Left lobe of liver (tissue), 2 donors: ENCODE measurements at places on chromosomes 4 and X.
A peak's percentile ranks its signal among the peaks of the same experiment; 100 is the strongest.

- no peak for DNase-seq
Measured at GRCh38 chr4:56757261-56757746, 64.2 kb downstream of the SPINK2 start.

DNA sequence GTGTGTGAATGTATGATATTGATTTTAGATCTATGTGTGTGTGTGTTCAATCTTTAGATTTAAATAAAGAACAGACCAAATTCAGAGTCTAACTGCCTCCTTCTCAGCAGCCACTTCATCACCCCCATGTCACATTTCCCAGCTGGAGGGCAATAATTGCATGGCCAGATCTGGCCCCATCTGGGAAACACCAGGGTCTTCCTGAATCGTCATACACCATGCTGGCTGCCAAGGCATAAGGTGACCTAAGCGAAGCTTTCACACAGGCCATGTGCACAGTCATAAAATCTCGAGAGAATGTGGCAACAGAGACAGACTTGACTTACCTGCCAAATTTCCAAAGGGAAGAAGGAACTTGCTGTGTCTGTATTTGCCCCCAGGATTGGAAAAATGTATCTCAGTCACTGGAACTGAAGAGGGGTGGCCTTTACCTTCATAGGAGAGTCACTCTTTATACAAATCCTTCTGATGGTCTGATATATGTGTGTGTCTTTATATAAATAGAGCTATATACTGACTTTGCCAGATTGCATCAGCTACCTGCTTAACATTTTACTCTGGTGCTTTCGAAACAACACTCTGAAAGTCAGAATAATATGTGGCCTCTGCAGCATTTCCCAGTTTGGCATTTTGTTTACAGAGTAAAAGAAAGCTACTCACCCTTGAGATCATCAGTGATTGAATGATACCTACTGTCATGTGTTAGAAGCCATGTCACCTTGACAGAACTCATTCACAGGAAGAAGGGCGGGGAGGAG lies at the start of gene PLAC1:
Gene PLAC1 (minus strand): TSS at position 470 of the 758 bp plus-strand sequence. CDS start 91,789 bp downstream, outside the sequence.
- DNase-seq = no peak

DNA sequence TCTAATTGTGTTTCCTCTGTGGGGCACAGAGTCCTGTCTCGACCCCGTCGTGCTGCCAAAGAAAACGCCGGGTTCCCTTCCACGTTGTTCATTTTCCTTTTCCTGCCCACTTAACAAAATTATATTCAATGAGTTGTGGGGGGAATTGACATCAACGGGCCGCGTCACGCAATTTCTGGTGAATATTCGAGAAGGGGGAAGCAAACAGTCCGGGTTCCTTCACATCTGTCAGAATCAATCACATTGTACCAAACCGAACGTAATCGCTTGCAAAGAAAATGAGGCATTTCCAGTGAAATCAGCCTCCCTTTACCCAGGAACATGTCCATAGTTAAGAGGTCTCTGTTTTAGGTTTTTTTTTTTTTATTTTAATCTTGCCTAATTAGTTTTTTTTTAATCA lies 243.5 kb downstream of the SHOX start:
- DNase-seq = no peak

- no peak for DNase-seq
Measured at GRCh38 chrX:108165383-108166111, 74.0 kb downstream of the ATG4A start.

DNA sequence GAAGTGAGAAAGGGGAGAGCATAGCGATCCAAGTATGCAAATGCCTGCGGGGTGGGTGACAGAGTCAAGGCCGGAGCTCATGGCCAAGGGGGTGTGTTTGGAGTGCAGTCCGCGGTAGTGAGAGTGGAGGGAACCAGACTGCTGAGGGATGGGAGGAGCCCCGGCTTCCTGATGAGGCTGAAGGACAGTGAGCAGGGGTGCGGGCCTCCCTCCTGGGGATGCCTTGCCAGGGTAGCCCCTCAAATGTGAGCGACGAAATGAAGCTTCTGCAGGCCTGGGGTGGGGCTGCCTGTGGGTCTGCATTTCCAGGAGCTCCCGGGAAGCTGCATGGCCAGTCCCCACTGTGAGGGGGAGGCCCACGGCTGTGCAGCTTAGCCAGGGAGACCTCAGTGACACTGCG lies 45.0 kb downstream of the PSAPL1 start:
- DNase-seq = peak; percentile 29

- DNase-seq = no peak
Measured at GRCh38 chrX:108022491-108023089, 22.3 kb upstream of the VSIG1 start.

- no peak for DNase-seq
Measured at GRCh38 chrX:103637604-103638338, 9.0 kb downstream of the TCEAL1 start.

- no peak for DNase-seq
Measured at GRCh38 chrX:18368402-18368801, 13.9 kb upstream of the SCML2 start.

DNA sequence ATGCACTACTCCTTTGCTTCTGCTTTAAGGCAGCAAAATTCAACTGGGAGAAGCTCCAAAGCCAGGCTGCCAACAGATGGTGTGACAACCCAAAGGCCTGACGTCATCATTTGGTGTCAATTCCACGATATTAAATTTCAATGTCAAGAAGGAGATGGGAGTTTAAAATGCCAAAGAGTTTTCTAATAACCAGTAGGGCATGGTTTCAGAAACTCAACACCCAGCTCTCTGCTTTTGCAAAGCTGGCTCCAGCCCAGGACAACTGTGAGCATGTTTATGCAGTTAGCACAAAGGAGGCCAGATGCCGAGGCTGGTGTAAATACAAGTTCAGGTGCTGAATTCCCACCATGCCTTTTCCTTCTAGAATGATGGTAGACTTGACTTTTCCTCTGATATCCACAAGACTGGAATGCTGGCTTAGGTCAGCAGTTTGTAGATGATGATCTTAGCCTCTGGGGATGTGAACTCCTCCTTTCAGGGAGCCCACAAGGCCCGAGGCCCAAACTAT lies 67.3 kb downstream of the AFAP1 start:
- DNase-seq = no peak

DNA sequence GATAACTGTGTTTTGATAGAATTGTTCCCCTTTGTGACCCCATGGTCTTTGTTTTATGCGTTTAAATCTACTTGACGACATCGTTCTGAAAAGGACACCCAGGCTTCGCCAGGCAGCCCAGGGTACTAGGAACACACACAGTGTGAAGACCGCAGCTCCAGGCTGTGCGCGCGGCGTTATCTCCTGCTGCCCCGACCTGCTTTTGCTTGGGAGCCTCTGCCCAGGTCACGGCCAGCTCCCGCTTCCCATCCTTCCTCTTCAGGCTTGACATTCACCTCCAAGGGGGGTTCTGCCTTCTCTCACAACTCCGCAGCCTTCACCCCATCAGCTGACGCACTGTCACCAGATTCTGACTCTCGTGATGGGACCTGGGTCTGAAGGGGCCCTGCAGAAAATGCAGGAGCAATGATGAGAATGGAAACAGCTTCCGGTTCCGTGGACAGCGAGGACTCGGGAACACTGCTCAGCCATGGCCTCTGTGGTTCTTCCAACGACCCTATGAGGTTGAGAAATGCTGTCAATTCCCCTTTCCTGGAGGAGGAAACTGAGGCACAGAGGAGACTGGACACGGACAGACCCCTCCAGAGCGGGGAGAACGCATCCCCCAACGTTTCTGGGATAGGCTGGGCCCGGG lies 536 bp upstream of the HTRA3 start:
- DNase-seq = no peak

GRCh38 chr4:140718241-140718952 lies 37.8 kb downstream of the TBC1D9 start:
- no peak for DNase-seq

- no peak for DNase-seq
Measured at GRCh38 chr4:141455651-141456050, 180.7 kb upstream of the IL15 start.

- no peak for DNase-seq
Measured at GRCh38 chr4:148025981-148026380, 294.1 kb downstream of the ARHGAP10 start.

DNA sequence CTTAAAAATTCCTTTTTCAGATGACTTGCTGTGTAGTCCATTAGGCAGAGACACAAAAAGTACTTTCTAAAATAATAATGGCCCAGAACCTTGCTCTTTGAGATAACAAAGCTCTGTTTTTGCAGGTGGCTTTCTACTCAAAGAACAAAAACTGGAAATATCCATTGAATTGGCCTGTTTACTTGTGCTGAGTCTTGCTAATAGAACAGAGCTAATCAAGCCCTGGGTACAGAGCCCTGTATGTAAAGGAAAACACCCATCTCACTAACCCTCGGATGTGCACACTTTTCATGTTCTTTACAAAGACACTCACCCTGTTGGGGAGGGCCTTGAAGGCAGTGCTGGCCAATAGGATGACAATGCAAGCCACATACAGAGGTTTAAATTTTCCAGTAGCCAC lies 27.0 kb upstream of the LNX1 start:
- DNase-seq = no peak

- DNase-seq = no peak
Measured at GRCh38 chr4:102862747-102863146, 6.0 kb upstream of the CISD2 start.

- DNase-seq = no peak
Measured at GRCh38 chr4:159791334-159791733, 688.5 kb downstream of the RAPGEF2 start.

DNA sequence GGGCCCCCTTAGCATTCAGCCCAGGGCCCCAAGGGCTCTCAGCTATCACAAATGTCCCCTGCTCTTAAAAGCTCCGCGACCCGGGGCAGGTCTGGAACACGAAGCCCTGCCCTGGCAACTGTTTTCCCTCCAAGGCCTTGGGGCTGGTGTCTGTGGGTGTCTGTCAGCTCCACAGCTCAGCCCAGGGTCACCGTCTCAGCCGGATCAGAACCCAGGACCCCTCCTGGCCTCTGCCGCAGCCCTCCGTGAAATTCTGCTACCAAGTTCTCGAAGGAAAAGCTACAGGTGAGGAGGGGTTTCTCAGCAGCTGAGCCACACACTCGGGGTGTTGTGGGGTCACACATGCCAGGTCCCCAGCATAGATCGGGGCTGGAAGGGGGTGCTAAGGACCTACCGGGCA lies 61.2 kb downstream of the ACOX3 start:
- DNase-seq = no peak

GRCh38 chr4:56048383-56048701 lies 99.6 kb downstream of the CEP135 start:
- no peak for DNase-seq

DNA sequence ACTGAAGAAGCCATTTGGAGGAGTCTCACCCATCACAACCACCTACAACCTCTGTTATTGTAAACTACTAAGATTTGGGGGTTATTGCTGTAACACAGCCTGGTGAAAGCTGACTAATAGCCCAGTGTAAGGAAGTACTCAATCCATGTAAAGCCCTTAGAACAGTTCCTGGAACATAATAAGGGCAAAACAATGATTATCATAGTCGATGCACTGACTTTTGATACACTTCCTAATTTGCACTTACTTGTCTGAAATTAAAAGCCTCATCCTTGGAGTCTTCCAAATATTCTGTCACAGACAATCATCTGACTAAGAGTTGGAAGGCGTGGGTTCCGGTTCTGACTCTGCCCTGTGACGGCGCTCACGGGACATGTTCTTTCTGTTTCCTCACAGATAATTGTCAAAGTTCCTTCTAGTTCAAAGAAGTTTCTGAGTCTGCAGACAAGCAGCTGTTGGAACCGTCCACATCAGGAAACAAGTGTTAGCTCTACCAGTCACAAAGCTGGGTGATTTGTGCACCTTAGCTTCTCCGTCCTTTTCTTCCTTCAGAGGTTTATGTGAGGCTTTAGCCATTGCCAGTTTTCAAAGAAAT lies 33.4 kb upstream of the RASGEF1B start:
- DNase-seq = peak; percentile 61

DNA sequence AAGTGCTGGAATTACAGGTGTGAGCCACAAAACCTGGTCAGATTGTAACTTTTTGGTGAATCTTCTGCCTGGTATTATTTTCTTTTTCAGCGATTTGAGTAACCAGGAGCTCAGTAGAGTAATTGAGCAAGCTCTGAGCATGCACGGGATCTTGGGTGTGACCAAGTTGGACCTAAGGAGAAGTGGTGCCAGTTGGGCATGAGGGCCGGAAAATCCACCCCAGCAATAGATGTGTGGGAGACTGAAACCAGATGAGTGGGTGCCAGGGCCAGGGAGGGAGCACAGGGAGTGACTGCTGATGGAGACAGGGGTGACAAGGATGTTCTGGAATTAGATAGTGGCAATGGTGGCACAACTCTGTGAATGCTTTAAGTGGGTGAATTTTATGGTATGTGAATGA lies 3.7 kb upstream of the CCNQ start:
- DNase-seq = no peak

DNA sequence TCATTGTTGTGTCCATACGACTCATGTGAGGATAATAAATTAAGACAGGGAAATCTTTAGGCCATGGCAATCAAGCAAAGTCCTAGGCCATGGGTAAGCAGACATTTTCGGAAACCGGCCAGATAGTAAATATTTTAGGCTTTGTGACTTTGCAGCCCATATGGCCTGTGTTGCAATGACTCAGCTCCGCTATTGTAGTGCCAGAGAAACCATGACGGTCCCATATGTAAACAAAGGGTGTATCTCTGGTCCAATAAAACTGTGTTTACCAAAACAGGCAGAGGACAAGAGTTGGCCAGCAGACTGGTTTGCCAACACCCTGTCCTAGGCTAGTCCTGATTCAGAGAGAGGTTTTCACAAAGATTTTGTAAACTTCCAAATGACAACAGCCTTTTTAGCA lies 5.0 kb downstream of the FAM114A1 start:
- peak; percentile 90 for DNase-seq

DNA sequence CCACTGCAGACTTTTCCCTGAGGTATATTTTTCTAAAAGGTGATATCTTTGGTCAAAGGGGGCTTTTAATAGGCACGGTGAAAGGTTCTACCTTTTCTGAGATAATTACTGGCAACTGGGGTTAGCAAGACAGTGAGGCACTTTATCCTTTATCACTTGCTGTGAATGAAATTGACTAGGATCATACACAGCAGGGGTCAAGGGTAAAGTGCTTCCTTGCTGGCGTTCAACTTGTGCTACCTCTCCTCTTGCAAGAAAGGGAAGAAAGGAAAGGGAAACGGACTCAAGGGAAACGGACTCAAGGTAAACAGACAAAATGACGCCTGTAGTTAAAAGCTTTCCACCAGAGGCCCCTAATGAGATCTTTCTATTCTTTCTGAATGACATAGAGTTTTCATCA lies 78.6 kb upstream of the RAPGEF2 start:
- DNase-seq = no peak

- no peak for DNase-seq
Measured at GRCh38 chr4:146032234-146032860, 93.7 kb upstream of the ZNF827 start.

GRCh38 chr4:138460477-138461414 lies 218.6 kb upstream of the SLC7A11 start:
- DNase-seq = no peak

GRCh38 chr4:158209825-158210807 lies at the start of gene TMEM144:
TMEM144 (plus strand) TSS chr4:158210486; CDS start chr4:158212668, 2,182 bp downstream.
- DNase-seq = peak; percentile 80

- DNase-seq = peak; percentile 62
Measured at GRCh38 chr4:86977621-86978184, 42.9 kb downstream of the AFF1 start.

DNA sequence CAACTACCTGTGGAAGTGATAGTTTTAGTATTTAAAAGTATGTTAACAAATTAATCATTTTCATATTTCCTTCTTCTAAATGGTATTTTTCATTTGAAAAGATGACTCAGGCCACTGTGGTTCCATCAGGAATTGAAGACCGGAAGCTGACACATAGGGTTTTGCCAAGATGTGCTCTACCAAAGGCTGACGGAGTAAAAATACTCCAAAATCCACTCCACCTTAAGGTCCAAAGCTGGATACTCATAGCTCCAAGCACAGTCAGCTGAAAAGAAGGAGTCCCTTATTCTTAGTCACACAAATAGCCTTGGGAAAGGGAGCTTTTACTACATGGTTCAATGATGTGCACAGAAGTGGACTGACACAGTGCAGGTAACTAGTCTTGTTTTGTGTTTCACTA lies 472.0 kb downstream of the ARAP2 start:
- DNase-seq = no peak
